ENCODE measurements at places on chromosomes 2 and 18.

GRCh38 chr2:127645395-127646291 is at the start of gene GPR17:
Gene GPR17 (plus strand): TSS chr2:127646153. CDS start chr2:127650736, 4,583 bp downstream.
- no peak for DNase-seq

DNA sequence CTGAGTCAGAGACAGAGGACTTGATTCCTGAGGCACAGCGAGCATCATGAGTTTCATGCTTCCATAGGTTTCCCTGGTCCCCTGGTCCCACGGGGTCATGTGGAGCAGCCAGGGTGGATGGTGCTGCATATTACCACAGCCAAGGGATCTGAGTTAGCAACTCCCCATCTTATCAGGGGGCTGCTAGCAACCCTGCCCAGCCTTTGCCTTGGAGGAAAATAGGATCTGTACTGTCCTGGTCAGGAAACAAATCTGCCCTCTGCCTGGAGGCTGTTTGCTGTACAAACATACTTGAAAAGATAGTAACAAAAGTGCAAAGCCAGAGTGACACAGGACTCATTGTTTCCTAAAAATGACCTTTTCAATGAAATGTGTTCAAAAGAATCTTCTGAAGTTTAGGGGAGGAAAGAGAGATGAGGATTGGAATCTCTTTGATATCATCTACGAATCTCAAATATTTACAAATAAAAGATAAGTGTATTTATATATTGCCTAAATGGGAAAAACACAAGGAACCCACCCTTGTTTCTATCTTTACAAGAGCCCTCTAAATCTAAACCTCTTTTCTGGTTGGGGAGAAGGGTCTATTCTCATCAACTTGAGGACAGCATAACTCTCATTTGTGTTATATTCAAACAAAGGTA is 194.8 kb downstream of the CD226 start:
- DNase-seq, result no peak

GRCh38 chr2:168543037-168543436 is 87.0 kb downstream of the CERS6 start:
- no peak for DNase-seq

DNA sequence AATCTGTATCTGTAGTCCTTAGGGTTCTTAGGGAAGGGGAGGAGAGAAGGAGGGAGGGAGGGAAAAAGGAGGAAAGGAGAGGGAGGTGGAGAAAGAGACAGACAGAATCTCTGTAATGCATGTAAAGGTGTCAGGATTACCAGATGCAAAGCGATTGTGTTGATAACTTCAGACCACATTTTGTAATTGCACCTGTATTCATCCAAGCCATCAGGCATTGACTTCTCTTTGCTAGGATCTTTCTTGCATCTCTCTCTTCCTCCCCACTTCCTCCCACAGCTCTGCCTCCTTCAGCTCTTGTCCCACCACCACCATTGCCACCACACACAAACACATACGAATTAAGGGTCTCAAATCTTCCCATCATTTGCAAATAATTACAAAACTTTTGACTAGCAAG is 91.4 kb downstream of the AOX1 start:
- no peak for DNase-seq

DNA sequence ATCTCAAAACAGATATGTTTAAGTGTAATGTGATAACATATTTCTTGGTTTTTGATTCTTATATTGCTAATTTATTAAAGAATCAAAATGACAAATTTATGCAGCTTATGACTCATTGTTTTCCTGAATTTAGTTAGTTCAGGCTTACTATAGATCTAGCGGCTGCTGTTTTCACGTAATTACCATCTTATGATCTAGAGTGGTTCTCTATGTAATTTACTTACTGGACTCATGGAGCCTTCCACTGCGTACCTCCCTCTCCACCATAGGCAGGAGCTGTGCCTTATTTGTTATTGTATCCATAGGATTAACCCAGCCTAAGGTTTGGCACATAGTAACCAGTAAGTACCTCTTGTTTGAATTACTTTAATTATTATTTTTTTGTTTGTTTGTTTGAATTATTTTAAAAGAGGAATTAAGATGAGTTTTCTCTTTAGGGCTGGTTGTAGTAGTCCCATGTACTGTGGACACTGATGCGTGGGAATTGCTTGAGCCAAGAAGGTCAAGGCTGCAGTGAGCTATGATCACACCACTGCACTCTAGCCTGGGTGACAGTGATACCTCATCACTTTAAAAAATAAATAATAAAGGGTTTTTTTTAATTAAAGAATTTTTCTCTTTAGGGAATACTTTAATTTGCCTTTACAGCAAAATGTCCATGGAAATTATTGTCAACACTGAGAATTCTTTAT is 165.5 kb downstream of the PHLPP1 start:
- DNase-seq, result no peak

DNA sequence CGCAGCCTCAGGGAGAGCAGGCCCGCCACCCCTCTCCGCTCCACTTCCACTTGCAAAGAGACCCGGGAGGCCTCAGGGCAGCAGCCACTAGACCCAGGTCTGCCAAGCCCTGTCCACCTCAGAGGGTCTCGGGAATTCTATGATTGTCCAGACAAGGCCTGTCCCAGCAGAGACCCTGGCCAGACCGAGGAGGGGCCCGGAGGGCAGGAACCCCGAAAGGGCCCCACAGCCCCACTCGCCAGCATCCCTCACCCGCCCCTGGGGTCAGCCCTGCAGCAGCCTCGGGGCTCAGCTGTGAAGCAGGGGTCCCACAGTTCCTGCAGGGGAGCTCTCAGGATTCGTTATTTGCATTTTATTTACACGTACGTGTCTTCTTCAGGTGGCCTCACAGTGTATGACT is 269.5 kb downstream of the EIPR1 start:
- no peak for DNase-seq

DNA sequence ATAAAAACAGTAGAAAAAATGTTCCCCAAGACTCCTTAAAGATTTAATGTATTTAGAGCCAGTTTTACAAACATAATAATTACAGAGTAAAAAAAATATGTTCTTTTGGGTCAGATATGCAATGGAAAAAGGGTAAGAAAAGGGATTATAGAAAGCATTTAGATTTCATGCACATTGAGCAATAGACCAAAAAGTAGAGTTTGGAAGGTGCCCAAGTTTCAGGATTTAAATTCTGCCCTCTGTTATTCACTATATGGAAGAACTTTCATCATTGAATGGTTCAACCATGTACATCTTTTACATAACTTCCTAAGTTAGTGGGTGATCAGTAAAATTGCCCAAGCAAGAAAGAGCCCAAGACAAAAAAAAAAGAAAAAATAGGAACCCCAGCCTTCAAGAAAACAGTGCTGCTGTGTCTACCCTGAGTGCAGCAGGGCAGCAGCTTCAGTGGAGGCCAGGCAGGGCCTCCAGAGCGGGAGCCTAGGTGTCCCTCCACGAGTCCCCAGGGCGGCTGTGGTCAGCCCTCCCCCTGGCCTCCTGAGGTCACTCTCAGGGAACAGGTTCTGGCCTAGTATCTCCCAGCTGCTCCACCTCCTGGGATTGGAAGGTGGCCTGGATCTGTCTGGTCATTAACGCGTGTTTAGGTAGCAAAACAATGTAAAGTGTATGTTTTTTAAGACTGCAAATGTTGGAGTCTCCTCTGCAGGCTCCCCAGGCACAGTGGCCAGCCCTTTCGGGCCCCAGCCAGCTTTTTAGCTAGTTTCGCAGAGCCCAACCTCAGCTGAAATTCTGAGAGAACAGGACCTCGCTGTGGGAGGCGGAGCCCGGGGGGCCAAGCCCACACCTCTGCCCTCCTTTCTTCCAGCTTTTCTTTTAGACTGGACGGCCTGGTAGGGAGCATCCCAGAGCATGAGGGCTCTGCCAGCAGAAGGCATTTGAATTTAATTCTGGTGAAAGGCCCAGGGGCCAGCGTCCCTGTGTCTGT is 77.3 kb downstream of the TEX51 start:
- DNase-seq, result no peak

DNA sequence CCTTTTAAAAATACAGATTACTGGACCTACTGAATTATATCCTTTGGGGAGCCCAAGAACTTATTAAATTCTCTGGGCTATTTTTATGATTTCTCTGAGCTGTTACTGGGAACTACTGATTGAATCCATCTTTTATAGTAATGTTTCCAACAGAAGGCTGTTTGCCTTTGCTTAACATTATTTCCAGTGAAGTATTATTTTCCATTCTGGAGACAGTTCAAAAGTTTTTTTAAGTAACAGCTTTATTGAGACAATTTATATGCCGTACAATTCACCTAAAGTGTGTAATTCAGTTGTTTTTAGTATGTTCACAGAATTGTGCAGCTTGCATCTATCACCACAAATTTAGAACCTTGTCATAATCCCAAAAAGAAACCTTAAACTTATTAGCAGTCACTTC is 100.6 kb downstream of the BABAM2 start:
- DNase-seq, result no peak

GRCh38 chr2:234674781-234675201 is 177.9 kb upstream of the ARL4C start:
- no peak for DNase-seq
